Central memory CD8-positive, alpha-beta T cell (primary cell): ENCODE measurements at places on chromosomes 2 and 18.

GRCh38 chr2:163572850-163573249 lies 163.0 kb downstream of the FIGN start:
- no peaks in the 10 kb centered on the region for H3K27me3 ChIP-seq
- no peaks in the 10 kb centered on the region for H3K4me1 ChIP-seq
- no peak for DNase-seq
- no peak overlapping the region for H3K27ac ChIP-seq

DNA sequence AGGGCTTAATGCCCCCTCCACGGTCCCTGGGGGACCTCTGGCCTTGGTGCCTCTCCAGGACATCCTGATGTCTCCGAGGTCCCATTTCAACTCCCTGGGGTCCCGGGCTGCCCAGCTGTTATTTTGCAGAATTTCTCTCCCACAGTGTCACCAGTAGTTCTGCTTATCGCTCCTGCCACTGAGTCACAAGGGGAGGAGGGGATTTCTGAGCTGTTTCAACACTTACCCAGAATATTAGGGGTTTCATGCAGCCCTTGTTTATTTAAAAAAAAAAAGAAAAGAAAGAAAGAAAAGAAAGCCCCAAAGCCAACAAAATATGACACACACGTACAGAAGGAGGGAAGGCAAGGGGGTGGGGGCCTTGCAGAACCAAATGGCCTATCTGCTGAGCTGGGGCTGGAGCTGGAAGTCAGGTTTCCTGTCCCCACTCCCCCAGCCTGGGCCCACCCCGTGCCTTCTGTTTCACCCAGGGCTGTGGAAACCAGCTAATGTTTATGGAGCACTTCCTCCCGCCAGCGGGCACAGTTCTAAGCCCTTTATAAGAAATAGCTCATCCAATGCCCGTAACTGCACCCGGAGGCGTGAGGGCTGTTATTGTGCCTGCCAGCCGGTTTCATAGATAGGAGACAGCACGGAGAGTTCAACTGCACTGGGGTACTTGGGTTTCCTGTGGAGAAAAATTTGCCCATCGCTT lies 8.4 kb upstream of the ARID5A start:
- H3K4me1 ChIP-seq: peaks cover 55% of the 10 kb centered on the region
- H3K36me3 ChIP-seq: no peaks in the 10 kb centered on the region
- peak overlapping the region; percentile 78 for H3K4me3 ChIP-seq

DNA sequence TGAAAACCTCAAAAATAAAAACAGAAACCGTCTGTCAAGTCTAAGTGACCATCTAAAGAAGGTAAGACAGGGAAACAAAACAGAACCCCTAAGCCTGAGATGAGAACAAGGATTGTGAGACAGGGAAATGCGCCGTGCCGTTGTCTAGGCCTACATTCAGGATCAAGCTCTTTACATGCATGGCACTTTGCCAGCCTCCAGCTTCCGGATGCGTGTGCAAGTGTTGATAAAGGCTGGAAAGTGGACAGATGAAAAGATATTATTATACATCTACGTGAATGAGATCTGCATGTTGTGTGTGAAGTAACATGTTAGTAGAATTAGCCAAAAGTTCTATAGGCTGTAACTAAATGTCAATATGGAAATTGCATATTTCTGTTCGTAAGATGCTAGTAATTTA lies 28.6 kb upstream of the TMEM87B start:
- no peak overlapping the region for H3K4me3 ChIP-seq
- H3K4me1 ChIP-seq: no peaks in the 10 kb centered on the region

- no peaks in the 10 kb centered on the region for H3K4me1 ChIP-seq
- H3K27ac ChIP-seq: no peak overlapping the region
- DNase-seq: no peak
- H3K36me3 ChIP-seq: no peaks in the 10 kb centered on the region
- H3K4me3 ChIP-seq: no peak overlapping the region
Measured at GRCh38 chr2:120434492-120435308, 88.8 kb downstream of the INHBB start.

DNA sequence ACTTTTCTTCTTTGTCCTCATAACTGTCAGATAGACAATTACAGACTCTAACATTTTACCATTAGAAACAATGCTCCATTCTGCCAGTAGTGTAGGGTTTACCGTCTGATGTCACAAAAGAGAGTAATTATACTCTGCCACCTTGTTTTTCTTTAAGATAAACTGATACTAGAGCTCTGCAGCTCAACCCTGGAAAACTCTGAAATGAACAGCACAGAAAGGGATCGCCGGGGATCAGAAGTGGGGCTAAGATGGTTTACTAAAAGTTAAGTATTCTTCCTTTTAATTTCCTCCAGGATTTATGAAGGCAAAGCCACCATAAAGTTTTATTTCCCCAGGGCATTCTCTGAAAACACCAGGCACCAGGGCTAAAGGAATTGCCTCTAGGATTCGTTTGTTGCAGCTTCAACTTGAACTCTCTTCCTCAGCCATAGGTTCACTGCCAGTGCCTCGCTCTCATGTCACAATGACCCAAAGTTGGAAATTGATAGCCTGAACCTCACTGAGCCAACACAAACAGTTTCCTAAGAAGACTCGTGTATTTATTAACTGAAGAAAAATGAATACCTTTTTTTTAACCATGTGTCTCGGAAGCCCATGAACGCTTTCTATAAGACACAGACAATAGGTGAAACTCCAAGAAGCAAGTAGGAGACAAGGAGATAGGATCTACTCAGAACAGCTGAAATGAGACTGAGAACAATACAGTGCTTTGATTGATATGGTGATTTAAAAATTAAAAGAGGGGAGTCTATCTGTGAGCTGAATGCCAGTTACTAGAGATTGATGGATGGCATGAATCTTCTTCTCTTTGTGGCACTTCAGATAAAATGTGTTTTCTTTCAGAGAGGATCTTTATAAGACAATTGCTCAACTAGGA lies 121.5 kb upstream of the SPATS2L start:
- no peak for DNase-seq
- no peak overlapping the region for H3K4me3 ChIP-seq
- H3K27me3 ChIP-seq: peaks cover 67% of the 10 kb centered on the region
- H3K36me3 ChIP-seq: no peaks in the 10 kb centered on the region

DNA sequence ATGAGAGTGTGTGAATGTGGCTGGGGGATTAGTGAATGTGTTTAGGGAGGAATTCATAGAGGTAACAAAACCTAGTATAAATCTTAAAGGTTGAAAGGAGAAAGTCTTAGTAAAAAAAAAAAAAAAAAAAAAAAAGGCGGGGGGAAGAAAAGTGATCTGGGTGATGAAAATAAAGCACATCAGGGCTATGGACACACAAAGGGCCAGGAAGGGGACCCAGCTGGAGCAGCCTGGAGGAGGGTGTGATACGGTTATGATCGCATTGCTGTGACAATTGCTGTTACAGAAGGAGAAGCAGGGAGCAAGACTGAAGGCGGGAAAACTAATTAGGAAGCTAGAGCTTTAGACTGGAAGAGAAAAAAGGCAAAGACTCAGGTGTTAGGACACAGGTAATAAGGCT lies 85.4 kb downstream of the DLGAP1 start:
- H3K36me3 ChIP-seq: no peaks in the 10 kb centered on the region
- no peaks in the 10 kb centered on the region for H3K27me3 ChIP-seq
- no peak overlapping the region for H3K4me3 ChIP-seq
- DNase-seq: no peak
- H3K4me1 ChIP-seq: no peaks in the 10 kb centered on the region
- H3K27ac ChIP-seq: no peak overlapping the region

GRCh38 chr2:160910681-160911080 lies 249.5 kb upstream of the TANK start:
- no peak for DNase-seq
- no peak overlapping the region for H3K27ac ChIP-seq
- no peaks in the 10 kb centered on the region for H3K4me1 ChIP-seq
- H3K27me3 ChIP-seq: peaks cover 28% of the 10 kb centered on the region
- no peaks in the 10 kb centered on the region for H3K36me3 ChIP-seq

DNA sequence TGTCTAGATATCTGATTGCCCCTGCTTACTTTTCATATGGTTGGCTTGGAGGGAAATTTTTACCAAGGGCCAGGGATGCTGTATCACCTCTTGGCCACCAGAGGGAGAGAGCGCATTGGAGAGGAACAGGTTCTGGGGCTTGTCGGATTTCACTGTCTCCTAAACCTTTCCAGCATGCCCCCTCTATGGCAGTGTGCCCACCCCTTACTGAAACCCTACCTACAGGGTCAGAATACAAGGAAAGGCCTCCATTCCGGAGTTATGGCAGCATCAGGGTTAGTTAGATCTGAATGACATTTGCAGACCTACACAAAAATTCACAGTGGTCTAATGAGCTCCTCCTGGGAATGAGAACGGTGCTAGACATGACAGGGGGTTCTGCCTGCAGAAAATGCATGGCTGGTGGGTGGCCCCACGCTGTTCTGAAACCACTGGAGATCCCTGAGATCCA lies 5.8 kb downstream of the SLC14A2 start:
- H3K27me3 ChIP-seq: peaks cover 37% of the 10 kb centered on the region
- no peak overlapping the region for H3K27ac ChIP-seq
- H3K4me1 ChIP-seq: no peaks in the 10 kb centered on the region
- H3K4me3 ChIP-seq: no peak overlapping the region
- no peak for DNase-seq

DNA sequence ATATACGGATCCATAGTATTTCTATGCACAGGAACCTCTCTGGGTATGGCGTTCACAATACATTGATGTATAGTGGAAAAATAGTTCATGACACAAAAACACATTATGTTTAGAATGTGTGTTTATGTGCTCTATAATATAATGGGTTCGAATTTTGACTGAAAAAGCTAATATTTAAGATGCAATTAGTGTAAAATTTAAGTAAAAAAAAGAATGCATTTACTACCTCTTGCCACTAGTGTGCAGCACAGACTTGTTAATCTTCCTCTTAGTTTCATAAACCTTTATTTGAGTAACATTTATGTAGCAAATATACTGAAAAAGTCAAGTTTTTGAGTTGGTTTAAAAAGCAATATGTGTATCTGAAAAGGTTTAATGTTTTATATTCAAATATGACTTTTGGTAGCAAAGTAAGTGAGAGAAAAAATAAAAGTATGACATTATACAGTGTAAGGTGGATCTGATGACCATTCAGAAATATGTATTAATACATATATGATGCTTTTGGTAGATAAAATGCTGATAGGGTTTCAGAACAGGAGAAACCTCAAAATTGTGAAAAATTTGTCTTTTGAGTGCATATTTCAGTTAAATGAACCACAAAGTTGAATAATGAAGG lies 49.4 kb downstream of the CCDC102B start:
- H3K4me3 ChIP-seq: no peak overlapping the region
- no peaks in the 10 kb centered on the region for H3K4me1 ChIP-seq
- H3K36me3 ChIP-seq: no peaks in the 10 kb centered on the region
- no peak overlapping the region for H3K27ac ChIP-seq
- no peaks in the 10 kb centered on the region for H3K27me3 ChIP-seq
- DNase-seq: no peak

DNA sequence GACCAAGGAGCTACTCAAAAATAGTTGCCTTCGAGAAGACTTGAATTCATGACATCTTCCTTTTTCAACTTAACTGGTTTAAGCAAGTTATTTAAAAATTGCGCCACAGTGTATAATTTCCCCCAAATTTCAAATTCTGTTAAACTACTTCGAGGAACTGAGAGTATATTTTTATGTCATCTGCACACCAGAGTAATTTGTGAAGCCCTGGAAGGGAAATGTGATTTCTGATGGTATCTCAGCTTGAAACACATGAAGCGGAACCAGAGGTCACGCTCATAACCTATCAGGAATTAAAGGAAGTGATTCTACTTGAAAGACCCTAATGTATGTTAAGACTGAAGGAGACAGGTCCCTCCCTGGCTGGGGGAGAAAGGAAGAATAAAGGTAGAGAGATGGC lies 33.9 kb upstream of the DARS1 start:
- DNase-seq: no peak
- H3K4me1 ChIP-seq: peaks cover 21% of the 10 kb centered on the region
- H3K4me3 ChIP-seq: no peak overlapping the region
- no peaks in the 10 kb centered on the region for H3K36me3 ChIP-seq
- no peak overlapping the region for H3K27ac ChIP-seq
- H3K27me3 ChIP-seq: no peaks in the 10 kb centered on the region

GRCh38 chr18:51137026-51137729 lies 60.3 kb downstream of the MEX3C start:
- no peak overlapping the region for H3K27ac ChIP-seq
- DNase-seq: no peak
- H3K27me3 ChIP-seq: no peaks in the 10 kb centered on the region
- no peak overlapping the region for H3K4me3 ChIP-seq
- peaks cover 5% of the 10 kb centered on the region for H3K4me1 ChIP-seq

- no peak for DNase-seq
- no peak overlapping the region for H3K27ac ChIP-seq
- no peaks in the 10 kb centered on the region for H3K36me3 ChIP-seq
- H3K4me3 ChIP-seq: no peak overlapping the region
Measured at GRCh38 chr2:124482551-124482950, 457.5 kb downstream of the CNTNAP5 start.

- no peak for DNase-seq
- peaks cover 22% of the 10 kb centered on the region for H3K4me1 ChIP-seq
- H3K4me3 ChIP-seq: peak overlapping the region; percentile 90
- peaks cover 7% of the 10 kb centered on the region for H3K27me3 ChIP-seq
- H3K36me3 ChIP-seq: peaks cover 3% of the 10 kb centered on the region
Measured at GRCh38 chr18:34977838-34978532, 63.2 kb upstream of the MAPRE2 start.

- H3K27ac ChIP-seq: no peak overlapping the region
- H3K4me1 ChIP-seq: peaks cover 61% of the 10 kb centered on the region
- peaks cover 2% of the 10 kb centered on the region for H3K36me3 ChIP-seq
- no peaks in the 10 kb centered on the region for H3K27me3 ChIP-seq
Measured at GRCh38 chr2:37590119-37590571, 81.3 kb downstream of the CDC42EP3 start.

DNA sequence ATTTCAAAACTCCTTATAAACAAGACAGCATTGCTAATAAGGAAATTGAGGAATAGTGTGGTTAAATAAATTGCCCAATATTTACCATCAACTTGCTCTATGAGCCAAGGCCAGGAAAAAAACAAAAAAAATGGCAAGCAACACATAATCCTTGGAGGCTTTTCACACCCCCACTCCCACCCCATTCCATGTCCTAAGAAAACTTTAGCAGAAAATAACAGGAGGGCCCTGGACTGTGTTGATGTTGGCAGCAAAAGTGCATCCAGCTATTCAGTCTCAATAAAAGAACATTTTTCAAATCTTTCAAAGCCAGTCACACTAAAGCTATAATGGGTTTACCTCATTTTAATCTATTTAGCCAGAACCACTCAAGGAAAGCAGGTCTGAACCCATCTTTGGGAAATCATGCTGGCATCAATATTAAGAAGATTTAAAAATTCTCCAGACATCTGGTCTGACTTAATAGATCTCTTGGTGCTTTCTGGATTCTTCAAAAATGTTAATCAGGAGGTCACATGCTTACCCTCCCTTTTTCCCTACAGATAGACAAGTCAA lies 34.6 kb upstream of the STK17B start:
- H3K27ac ChIP-seq: no peak overlapping the region
- peaks cover 53% of the 10 kb centered on the region for H3K4me1 ChIP-seq

- no peak for DNase-seq
- peaks cover 8% of the 10 kb centered on the region for H3K27me3 ChIP-seq
- H3K27ac ChIP-seq: no peak overlapping the region
- H3K36me3 ChIP-seq: no peaks in the 10 kb centered on the region
- no peaks in the 10 kb centered on the region for H3K4me1 ChIP-seq
Measured at GRCh38 chr2:121071034-121071504, 213.9 kb downstream of the TFCP2L1 start.
